ENCODE measurements at places on chromosomes 1 and 21.

GRCh38 chr1:8266436-8267165 lies 51.3 kb upstream of the SLC45A1 start:
- no peak for DNase-seq

- no peak for DNase-seq
Measured at GRCh38 chr1:240242601-240243144, 151.0 kb downstream of the FMN2 start.

GRCh38 chr1:244246334-244246733 lies 195.3 kb downstream of the ZBTB18 start:
- no peak for DNase-seq

- no peak for DNase-seq
Measured at GRCh38 chr1:245118806-245119205, 36.0 kb upstream of the KIF26B start.

- DNase-seq = no peak
Measured at GRCh38 chr1:2229911-2230731, 2.0 kb downstream of the SKI start.

- DNase-seq = no peak
Measured at GRCh38 chr1:174013864-174014418, 8.2 kb downstream of the RC3H1 start.

DNA sequence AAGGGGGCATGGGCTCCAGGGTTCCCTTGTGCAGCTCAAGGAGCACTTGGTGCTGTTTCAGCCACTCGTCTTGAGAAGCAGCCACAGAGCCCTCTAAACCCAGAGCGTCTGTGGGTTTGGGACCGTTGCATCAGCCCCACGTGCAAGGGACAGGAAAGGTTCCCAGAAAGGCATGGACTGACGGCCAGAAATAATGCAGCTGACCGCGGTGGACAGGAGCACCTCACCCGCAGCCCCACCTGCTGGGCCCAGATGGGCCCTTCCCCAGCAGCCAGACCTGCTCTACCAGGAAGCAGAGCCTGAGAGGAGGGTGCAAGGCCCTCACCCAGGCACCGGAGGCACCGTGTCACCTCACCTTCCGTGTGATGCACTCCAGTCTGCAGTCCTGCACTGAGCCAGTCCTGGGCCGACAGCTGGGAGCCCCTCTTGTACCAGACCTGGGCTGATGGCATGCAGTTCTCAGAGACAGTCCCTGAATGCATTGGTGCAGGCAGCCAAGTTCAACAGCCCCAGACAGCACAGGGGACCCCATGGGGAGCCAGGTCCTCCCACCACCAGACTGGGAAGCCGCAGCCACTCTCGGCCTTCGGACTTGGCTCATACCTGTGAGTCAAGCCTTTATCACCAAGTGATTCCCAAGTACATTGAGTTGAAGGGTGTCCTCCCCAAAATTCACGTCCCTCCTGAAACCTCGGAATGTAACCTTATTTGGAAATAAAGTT lies 4.8 kb upstream of the TFF3 start:
- no peak for DNase-seq

DNA sequence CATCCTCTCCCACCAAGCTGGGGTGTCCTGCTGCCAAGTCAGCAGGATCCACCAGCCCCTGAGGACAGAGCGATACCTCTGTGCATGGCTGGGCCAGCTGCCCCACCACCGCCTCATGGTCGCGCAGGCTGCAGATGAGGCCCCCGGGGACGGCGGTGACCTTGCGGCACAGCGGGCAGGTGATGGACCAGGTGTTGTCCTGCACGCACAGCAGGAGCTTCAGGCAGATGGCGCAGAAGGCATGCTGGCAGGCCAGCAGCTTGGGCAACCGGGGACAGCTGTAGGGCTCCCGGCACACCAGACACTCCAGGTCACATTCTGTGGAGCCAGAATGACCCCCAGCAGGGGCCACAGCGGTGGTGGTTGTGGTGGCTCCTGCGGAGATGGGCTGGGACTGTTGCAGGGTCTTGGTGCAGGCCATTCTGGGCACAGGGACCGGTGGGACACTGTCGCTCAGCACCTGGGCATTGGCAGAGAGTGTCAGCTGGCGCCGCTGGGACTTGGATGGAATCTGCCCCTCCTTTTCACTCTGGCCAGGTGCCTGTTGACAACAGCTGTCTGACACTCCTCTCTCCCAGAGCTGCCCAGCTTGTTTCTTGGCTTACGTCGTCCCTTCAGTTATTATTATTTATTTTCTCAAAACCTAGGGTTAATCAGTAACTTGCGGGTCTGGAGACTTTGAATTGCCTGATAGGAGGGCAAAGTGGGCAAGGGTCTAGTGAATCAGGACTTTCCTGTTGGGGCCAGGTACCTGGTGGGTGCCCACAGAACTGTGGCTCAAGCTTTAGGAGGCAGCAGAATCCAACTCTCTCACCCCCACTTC lies at the start of gene RNF186:
Gene RNF186, minus strand, starts transcription at position 603 of the 823 bp plus-strand sequence. Its CDS starts 182 bp downstream, at position 421.
- DNase-seq = no peak

GRCh38 chr1:202703191-202703590 lies 7.1 kb downstream of the SYT2 start:
- no peak for DNase-seq

DNA sequence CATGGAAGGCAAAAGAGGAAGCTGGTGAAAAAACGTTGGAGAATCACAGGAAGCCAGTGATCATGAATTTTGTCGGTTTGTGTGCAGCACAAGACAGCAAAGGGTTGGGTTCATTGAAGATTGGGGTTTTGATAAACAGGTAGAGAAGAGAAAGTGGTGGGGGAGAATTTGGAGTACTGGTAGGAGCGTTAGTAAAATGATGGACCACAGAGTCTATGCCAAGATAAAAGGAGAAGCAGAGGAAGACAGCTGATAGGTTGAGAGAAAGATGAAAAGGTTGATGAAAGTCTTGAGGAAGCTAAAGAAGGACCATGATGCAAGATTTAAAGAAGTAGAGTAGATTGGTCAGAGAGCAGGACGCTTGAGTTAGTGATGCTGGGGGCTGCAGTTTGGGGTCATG lies 156.8 kb upstream of the POU3F1 start:
- no peak for DNase-seq

DNA sequence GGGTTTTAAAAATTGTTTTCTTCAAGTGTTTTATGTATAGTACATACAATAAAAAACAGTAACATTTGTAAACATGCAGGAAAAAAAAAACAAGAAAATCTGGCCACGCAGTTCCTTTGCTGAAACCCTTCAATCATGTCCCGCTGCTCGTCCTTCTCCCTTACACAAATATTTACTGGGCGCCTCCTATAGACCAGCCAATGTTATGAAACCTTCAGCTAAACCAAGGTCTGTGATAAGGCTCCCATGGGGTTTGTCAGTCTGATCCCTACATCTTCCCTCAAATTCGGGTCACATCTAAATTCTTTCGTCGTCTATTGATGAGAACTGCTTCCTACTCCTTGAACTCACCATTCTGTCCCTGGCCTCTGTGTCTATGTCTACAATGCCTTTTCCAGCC lies 583.9 kb downstream of the SMYD3 start:
- DNase-seq = no peak

DNA sequence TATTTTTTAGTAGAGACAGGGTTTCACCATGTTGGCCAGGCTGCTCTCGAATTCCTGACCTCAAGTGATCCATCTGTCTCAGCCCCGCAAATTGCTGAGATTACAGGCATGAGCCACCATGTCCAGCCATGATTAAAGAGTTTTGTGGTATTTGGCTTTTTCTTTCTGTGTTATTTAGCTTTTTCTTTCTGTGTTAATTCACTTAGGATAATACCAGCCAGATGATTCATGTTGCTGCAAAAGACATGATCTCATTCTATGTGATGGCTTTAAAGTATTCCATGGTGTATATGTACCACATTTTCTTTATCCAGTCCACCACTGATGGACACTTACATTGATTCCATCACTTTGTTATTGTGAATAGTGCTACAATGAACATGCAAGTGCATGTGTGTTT lies 1135.2 kb downstream of the AMY1C start:
- DNase-seq = no peak

GRCh38 chr21:30444204-30444603 lies 4.1 kb downstream of the KRTAP15-1 start:
- DNase-seq = no peak

- DNase-seq = no peak
Measured at GRCh38 chr1:162753001-162753658, 37.4 kb upstream of the HSD17B7 start.

DNA sequence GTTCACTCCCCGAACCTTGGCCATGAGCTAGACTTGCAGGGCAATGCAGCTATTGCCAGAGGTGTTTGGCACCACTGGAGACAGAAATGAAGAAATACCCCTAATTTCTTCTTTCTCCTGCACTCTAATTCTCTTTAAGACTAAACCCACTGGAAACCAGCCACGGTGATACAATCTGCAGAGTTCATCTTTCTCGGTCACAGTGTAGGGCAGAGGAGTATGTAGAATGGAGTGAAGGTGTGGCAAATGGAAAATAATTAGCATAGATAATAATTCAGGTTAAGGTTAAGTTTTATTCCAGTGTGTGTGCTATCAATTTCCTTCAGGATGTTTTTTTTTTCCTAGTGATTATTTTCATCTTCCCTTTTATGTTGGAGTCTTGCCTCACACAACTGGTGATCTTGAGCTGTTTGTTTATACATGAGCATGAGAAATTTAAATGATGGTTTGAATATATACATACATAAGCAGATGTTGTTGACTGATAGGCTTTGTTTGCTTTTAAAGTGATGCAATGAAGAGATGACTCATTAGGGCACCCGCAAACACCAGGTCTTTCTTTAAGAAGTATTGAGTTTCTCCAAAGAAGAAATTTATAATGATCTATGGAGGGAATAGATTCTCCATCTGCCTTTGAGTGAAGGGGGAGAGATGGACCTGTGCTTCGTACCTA lies 81.9 kb downstream of the SPATA17 start:
- no peak for DNase-seq

DNA sequence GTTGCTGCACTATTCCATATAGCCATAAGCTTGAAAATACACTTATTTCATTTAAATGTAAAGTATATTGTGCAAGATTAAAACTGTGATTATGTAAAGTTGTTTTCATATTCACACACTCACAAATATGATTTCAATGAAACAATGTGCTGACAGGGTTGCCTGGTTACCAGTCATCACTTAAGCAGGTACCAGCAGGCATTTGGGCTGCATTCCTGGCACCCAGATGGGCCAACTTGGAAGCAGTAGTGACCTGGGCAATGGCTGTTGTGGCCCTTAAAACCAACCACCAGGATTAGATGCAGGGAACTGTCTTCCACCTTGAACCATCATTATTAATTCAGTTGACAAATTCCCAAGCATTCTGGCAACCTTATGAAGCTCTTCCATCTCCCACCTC lies 45.0 kb upstream of the RASAL2 start:
- no peak for DNase-seq

- DNase-seq = no peak
Measured at GRCh38 chr1:109792056-109792831, 28.5 kb upstream of the EPS8L3 start.

DNA sequence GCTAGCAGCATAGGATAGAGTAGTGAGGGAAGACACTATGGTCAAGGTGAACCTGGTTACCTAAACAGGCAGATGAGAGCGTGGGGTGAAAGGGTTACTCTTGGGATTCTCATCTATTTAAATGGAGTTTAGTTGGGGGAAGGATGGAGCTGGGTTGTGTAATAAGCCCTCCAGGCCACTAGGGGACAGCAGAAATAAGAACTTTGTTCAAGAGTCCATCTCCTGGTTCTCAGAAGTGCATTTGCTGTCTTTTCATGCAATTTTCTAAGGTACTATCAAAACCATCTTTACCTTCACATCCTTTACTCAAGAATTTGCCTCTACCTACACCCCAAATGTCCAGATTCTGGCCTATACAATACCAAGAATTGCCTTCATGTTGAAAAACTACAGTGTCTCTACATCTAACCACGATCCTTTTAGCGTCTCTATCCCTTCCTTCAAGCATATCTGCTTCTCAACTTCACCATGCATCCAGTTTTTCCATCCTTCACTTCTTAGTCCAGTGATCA lies 28.0 kb downstream of the SLAMF1 start:
- no peak for DNase-seq

DNA sequence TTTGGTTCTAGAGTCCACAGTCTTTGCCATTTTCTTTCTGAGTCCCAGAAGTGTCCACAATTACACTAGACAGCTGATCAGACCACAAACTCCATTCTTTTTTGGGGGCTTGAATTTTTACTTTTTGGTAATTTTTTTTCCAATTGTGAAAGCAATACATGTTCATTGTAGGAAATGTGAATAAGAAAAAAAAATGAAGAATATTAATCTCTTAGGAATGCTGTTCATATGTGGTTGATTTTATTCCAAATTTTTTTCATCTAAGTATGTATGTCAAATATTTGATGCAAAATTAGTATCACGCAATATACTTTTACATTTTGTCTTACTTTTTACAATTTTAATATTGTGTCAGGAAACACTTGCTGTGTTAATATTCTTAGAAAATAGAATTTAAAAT lies 76.4 kb upstream of the ETS2 start:
- DNase-seq = no peak

GRCh38 chr1:216723274-216723780 lies at the start of gene ESRRG:
ESRRG (minus strand) TSS chr1:216723429; CDS start chr1:216723299, 130 bp downstream.
- no peak for DNase-seq

DNA sequence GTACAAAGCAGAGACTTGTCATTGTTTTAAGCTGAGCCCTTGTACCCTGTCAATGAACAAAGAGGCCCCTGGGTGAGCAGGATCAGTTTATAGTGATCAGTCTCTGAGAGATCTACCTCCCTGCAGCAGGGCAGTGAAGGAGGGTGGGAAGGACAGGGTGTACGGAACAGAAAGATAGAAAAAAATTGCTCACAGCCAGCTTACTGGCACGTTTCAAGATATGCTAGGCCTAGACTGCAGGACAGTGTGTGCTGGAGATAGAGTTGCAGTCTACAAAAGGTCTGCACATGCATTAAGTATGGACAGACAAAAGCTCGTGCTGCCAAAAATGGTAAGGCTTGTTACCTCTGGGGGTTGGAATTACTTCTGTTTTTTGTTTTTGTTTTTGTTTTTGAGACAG lies 34.6 kb downstream of the OVAAL start:
- DNase-seq = no peak

- DNase-seq = no peak
Measured at GRCh38 chr1:157403203-157403602, 149.1 kb downstream of the FCRL5 start.

- no peak for DNase-seq
Measured at GRCh38 chr1:58660105-58660504, 39.8 kb downstream of the MYSM1 start.

- DNase-seq = no peak
Measured at GRCh38 chr1:151419819-151420218, 20.4 kb downstream of the PSMB4 start.

DNA sequence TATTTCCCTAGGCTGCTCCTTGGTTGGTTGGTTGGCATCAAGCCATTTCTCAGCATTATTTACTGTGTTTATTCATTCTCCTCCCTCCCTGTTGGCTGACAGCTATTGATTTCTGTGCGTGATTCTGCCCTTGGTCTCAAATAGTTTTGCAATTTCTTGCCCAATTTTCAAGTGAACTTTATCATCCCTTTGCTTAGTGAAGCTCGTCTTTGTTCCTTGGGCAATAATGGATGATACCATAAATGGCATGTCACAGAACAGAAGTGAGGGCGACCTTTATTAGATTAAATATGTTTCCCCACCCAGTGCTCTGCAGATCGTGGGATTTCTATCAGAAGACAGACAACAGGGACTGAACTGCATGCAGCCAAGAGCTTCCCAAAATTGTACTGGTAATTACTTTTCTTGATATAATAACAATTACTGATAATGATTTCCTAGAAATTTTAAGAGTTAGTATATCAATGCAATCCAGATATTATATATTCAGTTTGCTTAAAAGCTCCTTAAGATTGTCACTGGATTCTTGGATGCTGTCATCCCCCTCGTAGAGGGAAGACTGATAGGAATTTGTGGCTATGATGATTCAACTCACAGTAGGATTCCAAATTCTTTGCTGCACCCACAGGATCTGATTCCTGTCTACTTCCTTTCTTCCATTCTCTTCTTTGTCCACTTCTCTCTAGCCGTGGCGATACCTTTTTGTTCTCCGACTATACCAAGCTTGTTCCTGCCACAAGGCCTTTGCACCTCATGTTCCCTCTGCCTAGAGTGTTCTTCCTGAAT lies 122.1 kb upstream of the KAZN start:
- no peak for DNase-seq
